ENCODE measurements at places on chromosomes 4 and X.

- no peak for DNase-seq
These were observed 9.1 kb downstream of the ARHGAP36 start for GRCh38 chrX:131067216-131067615.

DNA sequence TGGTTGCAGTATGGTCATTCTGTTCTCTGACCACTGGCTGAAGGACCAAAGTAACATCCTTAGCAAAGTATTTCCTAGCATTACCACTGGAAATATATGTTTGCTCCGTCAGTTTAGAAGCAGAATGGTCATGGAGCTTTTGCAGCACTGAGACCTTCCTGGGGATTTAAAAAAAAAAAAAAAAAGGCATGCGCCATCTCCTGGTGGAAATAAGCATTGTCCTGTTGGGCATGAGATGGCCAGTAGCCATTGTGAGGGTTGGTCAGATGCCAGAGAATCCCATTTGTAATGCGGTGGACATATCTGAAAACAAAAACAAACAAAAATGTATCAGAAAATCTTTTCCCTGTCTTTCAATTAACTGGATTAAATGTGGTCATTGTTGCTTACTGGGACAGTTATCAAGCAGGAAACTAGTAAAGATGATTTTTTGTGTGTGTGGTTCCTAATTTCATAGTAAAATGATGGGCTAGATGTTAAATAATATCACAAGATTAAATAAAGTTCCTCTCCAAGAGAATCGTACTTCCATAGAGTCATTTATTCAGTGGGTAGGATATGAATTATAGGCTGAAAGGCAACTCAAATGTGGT is 139.6 kb downstream of the SOWAHB start:
- no peak for DNase-seq

DNA sequence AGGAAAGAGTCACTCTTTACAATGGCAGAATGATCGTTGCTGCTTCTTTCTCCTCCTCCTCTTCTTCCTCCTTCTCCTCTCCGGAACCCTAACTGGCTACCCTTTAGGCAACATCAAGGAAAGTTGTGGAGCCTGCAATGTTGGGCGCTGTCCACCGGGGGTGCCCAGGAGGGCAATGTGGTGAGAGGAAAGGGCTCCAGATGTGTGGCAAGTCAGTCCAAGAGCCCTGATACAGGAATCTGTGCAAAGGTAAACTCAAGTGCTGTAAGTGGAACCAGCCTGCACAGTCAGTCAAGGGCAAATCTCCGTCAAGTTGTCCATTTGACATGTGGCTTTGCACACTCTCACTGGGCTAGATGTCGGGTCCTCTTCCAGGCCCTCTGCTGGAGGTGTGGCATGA is 2.8 kb downstream of the RTL5 start:
- no peak for DNase-seq

DNA sequence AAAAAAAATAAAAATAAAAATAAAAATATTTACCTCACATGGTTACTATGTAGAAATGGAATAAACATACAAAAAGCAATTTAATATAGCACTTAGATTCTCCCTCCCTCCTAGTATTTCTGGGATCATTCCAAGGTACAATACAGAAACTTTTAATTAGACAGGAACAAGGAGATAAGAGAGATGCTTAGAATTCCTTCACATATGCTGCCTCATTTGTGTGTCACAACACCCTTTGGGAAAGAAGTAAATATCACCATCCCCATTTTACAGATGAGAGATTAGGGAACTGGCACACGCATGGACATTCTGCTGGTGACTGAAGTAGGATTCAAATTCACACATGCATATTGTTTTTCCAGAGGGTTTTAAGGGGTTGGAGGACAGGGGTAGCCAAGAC is 164.2 kb downstream of the APBB2 start:
- DNase-seq: no peak

DNA sequence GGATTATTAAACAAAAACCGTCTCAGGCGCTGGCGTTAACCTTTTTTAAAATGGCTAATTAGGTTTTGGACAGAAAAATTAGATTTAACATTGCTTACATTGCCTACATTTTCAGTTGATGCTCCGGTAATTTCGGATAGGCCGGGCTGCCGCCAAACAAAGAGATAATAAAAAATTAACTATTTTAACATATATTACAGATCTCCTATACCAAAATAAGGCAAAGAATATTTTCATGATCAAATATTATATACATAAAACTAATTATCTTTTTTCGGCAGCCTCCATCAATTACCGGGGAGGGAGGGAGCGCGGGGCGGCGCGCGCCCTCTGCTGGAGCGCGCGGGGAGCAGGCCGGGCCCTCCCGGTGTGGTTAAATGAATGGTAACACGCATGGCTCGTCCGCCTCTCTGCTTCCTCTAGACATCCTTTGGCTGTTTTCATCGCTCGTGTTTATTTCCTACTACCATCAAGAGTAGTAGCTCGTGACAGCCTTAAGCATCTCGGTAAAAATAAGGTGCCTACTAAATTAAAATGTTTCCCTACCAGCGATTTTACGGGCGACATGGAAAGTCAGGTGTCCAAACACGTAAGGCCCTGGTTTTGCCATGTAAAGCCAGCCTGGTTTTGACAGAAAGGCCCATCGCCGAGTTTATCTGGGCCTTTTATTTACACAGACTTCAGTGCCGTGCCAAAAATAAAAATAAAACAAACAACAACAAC is 52.4 kb upstream of the TMEM33 start:
- peak; percentile 66 for DNase-seq

- no peak for DNase-seq
These were observed 1.1 kb upstream of the UBE2D3 start for GRCh38 chr4:102828497-102828808.

- DNase-seq: peak; percentile 81
These were observed 250 bp downstream of the USP9X start for GRCh38 chrX:41085512-41085877.

GRCh38 chrX:9927698-9928482 is 39.3 kb upstream of the CLDN34 start:
- no peak for DNase-seq

GRCh38 chr4:109576462-109576861 is 16.4 kb downstream of the MCUB start:
- no peak for DNase-seq

DNA sequence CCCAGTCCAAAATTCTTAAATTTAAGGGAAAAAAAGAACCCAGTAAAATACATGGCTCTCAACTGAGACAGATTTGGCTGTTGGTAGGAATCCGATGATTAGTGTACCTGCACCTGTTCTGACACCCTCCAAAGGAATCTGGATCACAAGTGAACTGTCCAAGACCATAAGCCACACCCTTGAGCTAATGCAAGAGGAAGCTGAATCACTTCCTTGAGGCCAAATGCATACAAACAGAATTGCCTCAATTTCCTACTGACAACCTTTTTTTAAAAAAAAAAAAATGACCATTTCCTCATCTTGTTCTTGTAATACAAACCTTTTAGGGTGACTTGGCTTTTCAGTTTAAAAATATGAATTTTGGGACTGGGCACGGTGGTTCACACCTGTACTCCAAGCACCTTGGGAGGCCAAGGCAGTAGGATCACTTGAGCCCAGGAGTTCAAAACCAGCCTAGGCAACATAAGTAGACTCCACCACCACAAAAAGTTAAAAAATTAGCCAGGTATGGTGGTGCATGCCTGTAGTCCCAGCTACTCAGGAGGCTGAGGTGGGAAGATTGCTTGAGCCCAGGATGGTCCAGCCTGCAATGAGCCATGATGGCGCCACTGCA is 10.7 kb upstream of the FBXL5 start:
- no peak for DNase-seq

- DNase-seq: no peak
These were observed 250.6 kb downstream of the USP46 start for GRCh38 chr4:52408471-52408870.

- no peak for DNase-seq
These were observed 88.2 kb upstream of the TECRL start for GRCh38 chr4:64497491-64497890.

- DNase-seq: no peak
These were observed 65.9 kb downstream of the UCHL1 start for GRCh38 chr4:41322617-41323016.

DNA sequence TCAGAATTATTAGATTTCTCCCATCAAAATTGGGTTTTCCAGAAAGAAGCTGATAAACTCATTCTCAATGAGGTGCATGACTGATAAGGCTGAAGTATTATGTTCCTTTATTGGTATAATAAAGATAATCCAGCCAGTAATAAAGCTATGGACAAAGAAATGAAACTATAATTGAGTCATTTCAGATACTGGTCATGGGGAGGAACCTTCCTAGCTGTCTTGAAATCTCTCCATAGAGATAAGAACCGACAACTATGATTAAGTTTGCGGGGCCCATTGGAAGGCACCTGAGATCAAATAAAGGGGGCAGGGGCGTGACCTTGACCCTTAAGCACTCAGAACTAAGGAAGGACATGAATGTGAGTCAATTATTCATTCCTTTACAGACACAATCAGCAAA is 47.8 kb downstream of the RAI2 start:
- no peak for DNase-seq

- DNase-seq: peak; percentile 42
These were observed 5.6 kb downstream of the CYSLTR1 start for GRCh38 chrX:78321809-78322208.

GRCh38 chrX:40096395-40097091 is 1.2 kb downstream of the BCOR start:
- peak; percentile 60 for DNase-seq

DNA sequence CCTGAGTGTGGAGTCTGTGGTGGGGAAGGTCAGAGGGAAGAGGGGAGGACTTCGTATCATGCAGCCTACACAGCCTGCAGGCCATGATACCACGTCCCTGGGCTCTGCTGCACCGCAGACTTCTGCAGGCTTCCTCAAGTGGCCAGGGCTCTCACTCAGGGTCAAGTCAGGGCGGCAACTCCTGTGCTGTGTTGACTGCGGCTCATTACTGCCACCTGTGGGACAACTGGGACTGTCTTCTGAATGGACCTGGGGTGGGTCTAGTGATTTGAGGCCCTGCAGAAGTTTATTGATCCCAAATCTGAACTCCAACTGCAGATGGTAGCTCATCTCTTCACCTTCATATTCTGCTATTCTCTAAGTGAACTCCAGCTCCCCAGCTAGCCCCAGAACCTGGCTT is 167.1 kb downstream of the NSUN7 start:
- peak; percentile 52 for DNase-seq

GRCh38 chr4:53119680-53120079 is 246.2 kb downstream of the SCFD2 start:
- DNase-seq: no peak

DNA sequence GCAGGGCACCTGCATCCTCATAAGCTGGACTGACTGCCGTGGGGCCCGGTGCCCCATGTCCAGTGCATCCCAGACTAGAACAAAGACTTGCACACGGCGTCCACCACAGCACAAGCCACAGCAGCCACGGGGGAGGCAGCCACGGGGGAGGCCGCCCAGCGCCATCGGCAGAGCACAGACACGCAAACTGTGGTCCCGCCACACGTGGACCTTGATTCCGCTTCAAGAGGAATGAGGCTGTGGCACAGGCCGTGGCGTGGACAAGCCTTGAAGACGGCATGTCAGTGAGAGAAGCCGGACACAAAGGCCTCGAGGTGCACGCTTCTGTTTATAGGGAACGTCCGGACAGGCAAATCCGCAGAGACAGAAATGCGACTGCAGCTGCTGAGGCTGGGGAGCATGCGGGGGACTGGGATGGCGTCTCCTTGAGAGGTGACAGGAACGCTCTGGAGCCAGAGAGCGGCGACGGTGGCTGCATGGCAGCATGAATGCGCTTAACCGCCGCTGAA is 10.1 kb upstream of the CPLX1 start:
- peak; percentile 34 for DNase-seq

DNA sequence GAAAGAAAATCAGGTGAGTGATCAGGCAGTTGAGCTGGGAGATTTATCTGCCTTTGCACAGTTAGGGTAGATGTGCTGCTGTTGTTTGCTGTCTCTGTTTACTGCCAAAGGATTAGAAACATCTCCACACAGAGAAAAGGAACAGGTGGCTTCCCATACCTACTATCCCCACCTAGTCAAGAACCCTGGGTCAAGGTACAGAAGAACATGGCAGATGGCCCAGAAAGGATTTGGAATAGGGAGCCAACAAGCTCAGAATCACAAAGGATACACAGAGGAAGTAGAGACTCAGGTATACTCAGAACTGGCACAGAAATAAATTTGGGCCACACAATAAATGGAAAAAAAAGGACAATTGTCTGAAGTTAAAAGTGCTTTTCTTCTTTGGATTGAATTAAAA is 64.3 kb downstream of the TIGD2 start:
- no peak for DNase-seq

- DNase-seq: no peak
These were observed 126.9 kb upstream of the TEX13A start for GRCh38 chrX:105347373-105347772.

DNA sequence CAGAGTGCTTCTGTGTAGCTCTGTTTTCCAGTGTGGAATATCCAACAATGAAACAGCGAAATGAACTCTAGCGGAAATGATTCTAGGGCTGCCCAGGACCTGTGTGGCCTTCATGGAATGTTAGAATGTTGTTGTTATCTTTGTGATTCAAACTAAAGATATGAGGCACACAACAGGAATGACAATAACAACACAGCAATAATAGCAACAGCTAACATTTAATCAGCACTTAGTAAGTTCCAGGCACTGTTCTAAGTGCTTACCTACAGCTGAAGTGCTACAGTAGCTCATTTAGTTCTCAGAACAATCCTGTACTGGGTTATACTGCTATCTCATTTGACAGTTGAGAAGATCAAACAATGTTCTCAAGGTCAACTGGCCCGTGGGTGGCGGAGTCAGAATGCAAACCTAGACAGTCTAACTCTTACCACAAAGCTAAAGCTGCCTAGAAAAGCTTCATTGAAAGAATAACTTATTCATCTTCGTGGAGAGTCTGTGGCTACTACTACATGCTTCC is 63.7 kb downstream of the MAML3 start:
- no peak for DNase-seq

DNA sequence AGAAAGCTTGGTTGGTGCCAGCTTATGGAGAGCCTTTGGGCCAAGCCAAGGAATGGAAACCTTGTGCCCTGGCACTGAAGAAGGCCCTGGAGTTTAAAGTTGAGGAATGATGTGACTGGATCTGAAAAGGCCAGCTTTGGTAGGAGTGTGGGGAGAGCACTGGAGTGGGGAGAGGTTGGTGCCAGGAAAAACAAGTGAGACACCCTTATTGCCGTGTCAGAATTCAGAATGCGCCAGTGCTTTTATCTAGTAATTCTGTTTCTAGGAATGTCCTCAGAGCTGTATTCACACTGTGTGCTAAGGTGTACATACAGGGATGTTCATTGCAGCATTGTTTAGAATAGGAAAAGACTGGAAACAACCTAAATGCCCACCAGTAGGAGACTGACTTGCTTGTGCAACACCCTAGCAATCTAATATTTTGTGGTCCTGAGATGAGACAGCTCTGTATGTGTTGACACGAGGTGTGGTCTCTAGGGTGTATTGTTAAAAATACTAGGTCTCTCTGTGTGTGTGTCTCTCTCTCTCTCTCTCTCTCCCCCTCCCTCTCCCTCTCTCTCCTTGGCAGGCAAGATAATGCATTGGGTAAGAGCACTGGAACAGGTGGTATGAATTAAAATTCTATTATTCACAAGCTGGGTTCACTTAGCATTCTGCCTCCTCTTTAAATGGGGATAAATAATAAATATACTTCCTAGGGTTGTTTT is 107.8 kb downstream of the GATB start:
- no peak for DNase-seq
